ENCODE measurements at places on chromosomes 3 and 15. TPM values are rescaled to one million over a fixed set of nuclear protein-coding genes. Genes with fewer than 3 reads are reported as not detected.

- no peak for DNase-seq
Observed at GRCh38 chr15:77984446-77984861, 93.1 kb downstream of the TBC1D2B start.

DNA sequence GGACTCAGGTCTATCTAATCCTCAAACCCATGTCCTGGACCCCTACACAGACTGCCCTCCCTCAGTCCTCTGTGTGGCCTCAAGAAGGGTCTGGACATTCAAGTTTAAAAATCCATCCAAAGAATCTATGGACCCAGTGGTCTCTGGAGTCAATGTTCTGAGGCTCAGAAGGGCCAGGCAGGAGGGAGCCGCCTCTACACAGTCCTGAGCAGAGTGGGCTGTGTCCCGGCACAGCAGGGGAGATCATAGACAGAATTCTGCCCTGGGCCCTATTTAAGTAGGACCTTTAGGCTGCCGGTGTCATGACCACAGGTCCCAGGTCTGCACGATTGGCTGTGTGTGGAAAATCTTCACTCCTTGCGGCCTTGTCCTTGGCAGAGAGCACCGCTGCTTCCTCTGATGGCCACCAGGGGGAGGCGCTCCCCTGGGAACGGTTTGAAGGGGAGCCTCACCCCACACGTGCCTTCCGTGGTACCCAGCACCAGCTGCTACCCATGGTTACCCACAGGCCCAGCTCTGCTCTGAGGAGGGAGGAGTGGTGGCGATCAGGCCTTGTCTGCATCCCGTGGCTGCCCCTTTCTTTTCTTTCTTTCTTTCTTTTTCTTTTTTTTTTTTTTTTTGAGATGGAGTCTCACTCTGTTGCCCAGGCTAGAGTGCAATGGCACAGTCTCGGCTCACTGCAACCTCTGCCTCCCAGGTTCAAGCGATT is 37.9 kb downstream of the CHRD start:
- DNase-seq: peak; percentile 89

- no peak for DNase-seq
Observed at GRCh38 chr3:71469138-71469435, 114.4 kb downstream of the FOXP1 start.

Gene STXBP5L
- total RNA-seq: not detected

Gene ACSBG1
- total RNA-seq: not detected

Gene QRICH1
- total RNA-seq: 152 TPM

Measured in activated CD4-positive, alpha-beta T cell treated with anti-CD3 and anti-CD28 coated beads, Interleukin-2, amount 10 ng/mL, durations not matched to agents 24 days and 14 days (primary cell).